ENCODE measurements at places on chromosomes 12 and 14.

DNA sequence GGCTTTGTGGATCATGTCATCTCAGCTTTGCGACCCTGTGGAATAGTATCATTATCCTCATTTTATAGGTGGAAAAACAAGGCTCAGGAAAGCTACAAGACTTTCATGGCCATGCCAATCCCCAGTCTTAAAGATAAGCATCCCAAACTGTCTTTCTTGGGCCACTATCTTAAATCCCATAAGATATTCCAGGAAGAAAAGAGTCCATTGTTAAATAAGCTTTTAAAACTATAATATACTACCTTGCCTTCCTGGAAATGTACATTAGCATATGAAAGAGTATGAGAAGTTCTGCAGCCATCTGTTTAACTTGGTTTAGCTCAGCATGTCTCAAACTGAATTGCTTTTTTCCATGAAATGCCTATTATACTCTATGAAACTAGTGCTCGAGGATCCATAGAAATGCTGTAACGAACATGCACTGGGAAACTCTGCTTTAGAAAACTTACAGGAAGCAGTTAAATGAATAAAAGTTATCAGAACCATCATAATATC is 77.1 kb downstream of the B4GALNT3 start:
- no peak for DNase-seq

DNA sequence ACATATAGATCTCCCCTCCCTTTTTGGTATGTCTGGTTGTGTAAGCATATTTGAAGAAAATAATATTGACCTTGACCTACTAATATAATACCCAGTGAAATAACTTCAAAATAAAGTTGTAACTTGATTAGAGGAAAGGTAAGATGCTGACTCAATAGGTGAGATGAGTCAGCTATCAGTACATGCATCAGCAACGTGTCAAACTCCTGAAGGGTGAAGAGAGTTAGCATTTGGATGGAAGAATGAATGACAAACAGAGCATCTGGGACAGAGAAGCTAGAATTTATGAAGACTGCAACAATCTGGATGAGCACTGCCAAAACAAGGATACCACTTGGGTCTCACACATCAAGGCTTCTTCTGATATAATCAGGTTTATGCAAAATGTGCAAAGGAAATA is 74.9 kb downstream of the PPP2R5E start:
- no peak for DNase-seq

DNA sequence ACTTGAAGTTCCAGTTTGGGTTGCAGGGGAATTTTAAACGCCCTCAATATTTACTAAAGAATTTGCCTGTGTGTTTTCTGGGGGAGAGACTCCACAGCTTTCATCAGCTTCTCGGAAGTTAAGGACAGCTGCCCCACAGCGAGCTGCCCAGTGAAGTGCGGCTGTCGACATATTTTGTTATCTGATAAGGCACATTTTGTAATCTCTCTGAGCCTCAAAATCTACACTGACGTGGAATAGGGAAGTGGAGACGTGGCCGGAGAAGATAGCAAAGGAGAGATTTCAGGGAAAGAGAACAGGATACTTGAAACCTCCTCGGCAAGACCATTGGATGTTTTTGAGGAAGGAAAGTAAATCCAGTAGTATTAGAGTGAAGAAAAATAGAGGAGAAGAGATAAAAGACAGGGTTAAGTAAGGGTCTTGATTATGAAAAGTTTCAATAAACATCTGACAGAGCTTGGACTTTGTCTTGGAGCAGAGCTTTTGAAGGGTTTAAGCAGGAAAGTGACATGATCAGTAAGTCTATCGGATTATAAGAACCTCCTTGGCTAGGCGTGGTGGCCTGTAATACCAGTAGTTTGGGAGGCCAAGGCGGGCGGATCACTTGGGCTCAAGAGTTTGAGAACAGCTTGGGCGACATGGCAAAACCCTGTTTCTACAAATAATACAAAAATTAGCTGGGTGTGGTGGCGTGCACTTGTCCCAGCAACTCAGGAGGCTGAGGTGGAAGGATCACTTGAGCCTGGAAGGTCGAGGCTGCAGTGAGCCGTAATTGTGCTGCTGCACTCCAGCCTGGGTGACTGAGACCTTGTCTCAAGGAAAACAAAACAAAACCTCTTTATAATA is 1.1 kb downstream of the POLR3B start:
- no peak for DNase-seq

GRCh38 chr12:28540324-28540714 is 350.1 kb downstream of the CCDC91 start:
- no peak for DNase-seq

DNA sequence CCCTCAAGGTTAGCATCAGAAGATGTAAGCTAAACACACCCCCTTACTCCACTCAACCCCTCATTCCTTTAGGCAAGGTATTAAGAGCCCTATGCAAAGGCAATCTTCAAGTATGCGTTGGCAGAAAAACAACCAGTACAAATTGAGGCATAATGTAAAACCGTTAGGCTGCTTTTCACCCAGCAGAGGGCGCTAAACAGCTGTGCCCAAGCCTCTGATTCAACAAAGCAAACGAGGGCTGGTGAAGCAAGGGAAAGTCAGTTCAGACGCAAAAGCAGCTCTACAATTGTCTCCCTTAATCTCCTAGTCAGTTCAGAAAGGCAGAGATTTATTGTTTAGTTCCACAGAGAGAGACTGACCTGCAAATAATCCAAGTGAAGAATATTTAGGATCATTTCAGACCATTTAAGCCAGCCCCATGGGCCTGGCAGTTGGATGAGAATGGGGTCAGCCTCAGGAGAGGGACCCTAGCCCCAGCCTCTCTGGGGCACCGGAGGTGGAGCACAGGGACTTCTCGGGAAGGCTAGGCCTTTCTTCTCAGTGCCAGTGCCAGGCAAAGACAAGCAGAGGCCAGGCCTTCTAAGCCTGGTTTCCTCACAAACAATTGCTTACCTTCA is 23.5 kb downstream of the DCAF5 start:
- peak; percentile 81 for DNase-seq

DNA sequence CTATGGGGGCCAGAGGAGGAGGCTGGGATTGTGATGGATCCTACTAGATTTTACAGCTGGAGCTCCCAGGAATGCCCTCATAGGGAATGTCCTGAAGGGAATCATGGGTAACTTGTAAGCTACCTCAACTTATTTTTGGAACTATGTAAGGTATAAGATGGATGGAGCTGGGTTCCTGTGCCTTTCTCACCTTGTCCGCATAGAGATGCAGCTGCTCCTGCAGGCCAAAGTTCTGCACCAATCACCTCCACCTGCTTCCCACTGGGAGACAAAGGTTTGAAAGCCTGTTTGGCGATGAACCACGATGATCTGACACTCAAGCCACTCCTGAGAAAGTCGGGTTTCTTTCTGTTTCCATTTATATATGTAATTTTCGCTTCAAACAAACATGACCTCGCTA is 648 bp upstream of the AKAP5 start:
- no peak for DNase-seq

- DNase-seq = no peak
Measured at GRCh38 chr14:61106959-61107641, 126.1 kb downstream of the SLC38A6 start.

DNA sequence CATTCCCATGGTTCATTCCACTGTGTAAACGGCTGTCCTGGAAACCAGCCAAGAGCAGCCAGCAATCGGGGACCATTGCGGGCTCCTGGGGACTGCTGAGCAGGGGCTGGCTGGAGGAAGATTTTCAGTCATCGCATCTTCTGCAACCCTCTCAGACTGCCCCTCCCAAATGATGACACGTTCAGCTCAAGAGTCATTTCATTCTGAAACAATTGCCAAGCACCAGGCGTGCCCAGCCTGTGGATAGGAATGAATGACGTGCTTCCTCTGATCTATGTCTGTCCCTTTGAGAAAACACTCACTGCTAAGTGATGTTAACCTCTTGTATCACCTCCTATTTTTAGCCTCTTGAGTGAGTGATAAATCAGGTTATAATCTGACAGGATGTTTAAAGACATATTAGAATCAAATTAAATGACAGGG is 62.0 kb downstream of the NDUFA12 start:
- DNase-seq = peak; percentile 57

DNA sequence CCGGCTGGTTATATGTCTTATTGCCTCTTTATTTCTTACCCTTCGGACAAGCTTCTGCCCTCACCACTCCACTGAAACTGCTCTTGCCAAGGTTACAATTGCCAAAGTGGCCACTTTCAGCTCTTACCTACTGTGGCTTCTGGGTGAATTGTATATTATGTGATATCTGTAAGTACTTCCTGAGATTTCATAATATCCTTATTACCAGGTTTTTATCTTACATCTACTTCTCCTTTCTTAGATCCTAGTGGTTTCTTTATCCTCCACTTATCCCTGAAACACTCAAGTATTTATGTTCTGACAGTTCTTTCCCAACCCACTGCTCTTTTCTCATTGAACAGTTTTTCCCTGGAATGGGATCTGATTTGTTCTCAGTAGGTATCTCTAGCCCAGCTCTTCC is 10.5 kb downstream of the CELA1 start:
- DNase-seq = no peak

All from CD4-positive, alpha-beta T cell treated with Interleukin-12 subunit alpha and Interleukin-12 subunit beta, for 1 hour (primary cell).